ENCODE measurements at places on chromosomes 12 and 14.

DNA sequence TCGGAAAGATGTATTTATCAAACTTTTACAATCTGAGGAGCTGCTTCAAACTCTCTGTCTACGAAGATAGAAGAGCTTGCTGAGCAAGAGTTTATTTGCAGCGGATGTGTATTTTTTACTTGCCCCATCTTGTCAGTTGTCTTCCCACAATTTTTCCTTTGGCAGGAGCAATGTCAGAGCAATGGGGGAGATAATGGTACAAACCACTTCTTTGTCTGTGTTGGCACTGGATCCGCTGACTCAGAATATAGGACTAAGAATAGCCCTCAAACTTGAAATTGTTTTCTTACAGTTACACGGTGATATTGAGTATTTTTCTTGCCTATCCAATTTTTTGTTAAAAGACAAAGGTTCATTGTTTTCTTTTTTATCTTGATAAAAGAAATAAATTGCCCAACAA lies 27.6 kb downstream of the HELB start:
- DNase-seq: no peak

GRCh38 chr14:22929961-22930364 lies 787 bp upstream of the PRMT5 start:
- no peak for DNase-seq

DNA sequence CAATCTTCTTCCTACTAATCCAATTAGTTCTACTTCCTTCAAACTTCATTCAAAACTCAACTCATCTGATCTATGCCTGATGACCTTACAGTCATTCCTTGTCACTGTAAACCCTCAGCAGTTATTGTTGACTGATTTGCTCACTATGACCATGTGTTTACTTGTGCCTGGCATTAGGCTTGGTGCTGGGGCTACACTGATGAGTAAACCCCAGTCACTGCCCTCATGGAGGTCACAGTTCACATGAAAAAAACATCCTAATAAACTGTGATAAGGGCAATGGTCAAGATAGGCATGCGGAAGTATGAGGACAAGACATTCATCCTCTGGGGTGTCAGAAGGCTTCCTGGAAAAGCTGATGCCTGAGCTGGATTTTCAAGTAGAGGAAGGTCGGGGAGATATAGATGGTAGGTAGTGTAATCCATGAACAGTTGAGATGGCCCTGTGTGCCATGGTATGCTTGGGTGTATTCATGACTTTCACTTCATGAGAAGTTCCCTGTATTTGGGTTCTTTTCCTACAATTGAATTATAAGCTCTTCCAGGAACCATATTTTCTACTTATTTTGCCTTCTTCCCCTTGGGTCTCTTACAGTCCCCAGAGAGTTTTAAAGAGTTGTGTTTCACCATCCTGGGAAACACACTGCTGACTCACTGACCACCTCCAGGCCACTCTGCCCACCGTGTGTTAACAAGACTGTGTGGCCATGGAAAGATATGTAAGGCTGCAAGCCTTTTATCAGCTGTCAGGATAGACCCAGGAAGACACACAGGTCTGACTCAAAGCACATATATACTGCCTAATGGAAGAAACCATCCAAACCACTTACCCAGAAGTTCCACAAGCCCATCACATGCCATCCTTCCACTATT lies 38.7 kb upstream of the DUSP6 start:
- DNase-seq: no peak

- no peak for DNase-seq
These were observed 17.2 kb downstream of the KRT85 start for GRCh38 chr12:52350021-52350620.

- DNase-seq: no peak
These were observed 188.4 kb downstream of the PAH start for GRCh38 chr12:102728506-102729242.

DNA sequence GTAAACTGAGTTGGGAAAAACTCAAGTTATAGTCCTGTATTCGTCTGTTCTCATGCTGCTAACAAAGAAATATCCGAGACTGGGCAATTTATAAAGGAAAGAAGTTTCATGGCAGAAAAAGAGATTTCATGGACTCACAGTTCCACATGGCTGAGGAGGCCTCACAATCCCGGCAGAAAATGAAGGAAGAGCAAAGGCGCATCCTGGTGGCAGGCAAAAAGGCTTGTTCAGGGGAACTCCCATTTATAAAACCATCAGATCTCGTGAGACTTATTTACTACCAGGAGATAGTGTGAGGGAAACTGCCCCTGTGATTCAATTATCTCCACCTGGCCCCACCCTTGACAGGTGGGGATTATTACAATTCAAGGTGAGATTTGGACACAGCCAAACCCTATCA lies 292.6 kb upstream of the SYT1 start:
- no peak for DNase-seq

- DNase-seq: peak; percentile 23
These were observed 72.1 kb downstream of the PHLDA1 start for GRCh38 chr12:75959506-75959905.

GRCh38 chr12:130770413-130771028 lies 54.4 kb upstream of the RIMBP2 start:
- DNase-seq: no peak

GRCh38 chr12:97595936-97596335 lies 133.3 kb downstream of the RMST start:
- DNase-seq: no peak

Data from CD4-positive, alpha-beta T cell treated with Interleukin-2 at 100 ng/mL for 4 hours (primary cell).